ENCODE measurements at places on chromosomes 16 and 17. TPM values are rescaled to one million over a fixed set of nuclear protein-coding genes. Genes with fewer than 3 reads are reported as not detected.

KCNJ18 gene
- total RNA-seq = not detected

PRRT2 gene
- 0.85 TPM for total RNA-seq

STX8 gene
- 75.8 TPM for total RNA-seq

TAOK1 gene
- total RNA-seq = 19.5 TPM
